Endothelial cell (in vitro differentiated cells): ENCODE measurements at places on chromosomes 2 and 18. TPM values are rescaled to one million over a fixed set of nuclear protein-coding genes. Genes with fewer than 3 reads are reported as not detected.

PAPOLG gene
- total RNA-seq, result 19.5 TPM

IL1F10 gene
- not detected for total RNA-seq

DDX18 gene
- total RNA-seq, result 67.3 TPM

WIPF1 gene
- total RNA-seq, result 62.8 TPM

TEX44 gene
- not detected for total RNA-seq

C2orf92 gene
- 15.1 TPM for total RNA-seq

EVA1A gene
- total RNA-seq, result 19.9 TPM

CROCC2 gene
- not detected for total RNA-seq

BCL2 gene
- total RNA-seq, result 9.2 TPM
